Renal pelvis (tissue), 12 donors: ENCODE measurements at places on chromosomes 4 and X. TPM values are rescaled to one million over a fixed set of nuclear protein-coding genes. Genes with fewer than 3 reads are reported as not detected.

DNA sequence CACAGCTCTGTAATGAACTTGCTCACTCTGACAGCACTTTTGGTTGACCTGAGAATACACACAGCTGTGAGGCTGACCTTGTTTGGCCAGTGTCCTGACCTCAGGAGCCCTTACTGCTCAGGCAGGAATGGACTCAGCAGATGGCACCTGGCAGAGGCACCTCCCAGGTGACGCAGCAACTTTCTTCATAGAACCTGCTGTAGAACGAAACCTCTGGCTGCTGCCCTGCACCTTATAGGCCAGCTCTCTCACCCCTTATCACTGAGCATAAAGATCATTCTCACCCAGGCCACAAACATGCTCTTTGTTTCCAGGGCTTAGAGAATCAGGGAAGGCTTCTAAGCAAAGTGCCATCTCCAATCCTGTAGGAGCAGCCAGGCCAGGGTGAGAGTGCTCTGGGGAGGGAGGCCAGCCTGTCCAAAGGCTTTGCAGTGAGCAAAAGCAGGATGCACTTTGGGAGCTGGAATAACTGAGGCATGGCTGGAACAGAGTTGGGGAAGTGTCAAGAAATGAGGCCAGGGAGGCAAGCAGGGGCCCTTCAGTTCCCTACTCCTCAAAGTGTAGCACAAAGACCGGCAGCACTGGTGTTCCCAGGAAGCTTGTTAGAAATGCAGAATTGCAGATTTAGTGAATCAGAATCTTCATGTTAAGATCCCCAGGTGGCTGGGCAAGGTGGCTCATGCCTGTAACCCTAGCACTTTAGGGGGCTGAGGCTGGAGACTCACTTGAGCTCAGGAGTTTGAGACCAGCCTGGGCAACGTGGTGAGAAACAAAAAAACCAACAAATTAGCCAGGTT is 13.3 kb upstream of the CENPU start:
- no peak for DNase-seq

- DNase-seq = no peak
These were observed 59.1 kb downstream of the SPATA18 start for GRCh38 chr4:52110171-52110570.

DNA sequence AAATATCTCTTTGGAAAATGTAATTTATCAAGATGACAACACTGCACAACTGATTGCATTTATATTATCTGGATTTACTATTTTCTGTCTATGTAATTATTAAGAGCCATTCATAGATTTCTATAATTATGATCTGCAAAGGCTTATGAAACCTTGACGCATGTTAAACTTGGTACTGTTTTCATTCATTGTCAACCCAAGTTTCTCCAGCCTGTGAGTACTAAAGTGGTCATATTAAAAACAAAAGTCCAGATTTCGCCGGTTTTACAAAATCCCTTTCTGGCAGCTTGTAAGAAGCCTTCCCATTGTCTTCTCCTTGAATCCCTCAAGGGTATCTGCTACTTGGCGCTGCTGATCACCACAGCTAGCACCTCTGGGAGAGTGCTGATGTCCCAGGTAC is 19.7 kb upstream of the GRPR start:
- DNase-seq = no peak

DNA sequence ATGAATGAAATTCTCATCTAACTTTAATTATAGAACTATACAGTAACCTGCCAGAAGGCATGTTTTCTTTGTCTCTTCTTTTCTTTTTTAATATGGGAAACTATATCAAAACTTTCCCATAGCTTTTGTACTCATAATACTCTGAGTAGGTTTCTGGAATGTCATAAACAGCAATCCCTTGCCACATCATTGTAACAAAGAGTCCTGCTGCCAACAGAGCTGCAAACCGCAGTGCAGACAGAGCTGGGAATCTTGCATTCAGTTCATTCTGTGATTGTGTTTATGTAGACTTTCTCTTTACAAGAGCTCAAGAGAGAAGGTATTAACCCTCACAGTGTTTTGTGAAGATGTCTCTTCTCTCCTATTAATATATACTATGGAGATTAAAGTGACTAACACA is 304.4 kb upstream of the SLIT2 start:
- DNase-seq = no peak

DNA sequence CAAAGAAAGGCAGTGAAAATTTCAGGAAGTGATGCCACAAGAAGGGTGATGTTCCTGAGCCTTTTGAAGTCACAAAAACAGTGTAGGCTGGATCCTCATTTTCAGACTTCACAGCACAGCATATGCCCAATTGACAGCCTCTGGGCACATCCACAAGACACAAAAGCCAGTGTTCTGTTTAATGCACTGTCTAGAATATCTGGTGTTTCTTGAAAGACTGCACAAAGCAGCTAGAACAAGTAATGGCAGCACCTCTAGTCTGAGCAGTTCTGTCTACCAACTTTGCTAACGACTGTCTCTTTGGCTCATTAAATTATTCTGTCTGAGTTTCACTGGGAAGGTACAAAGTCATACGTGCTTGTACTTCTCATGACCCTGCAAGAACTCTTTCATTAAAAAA is 417.1 kb upstream of the GALNT7 start:
- DNase-seq = no peak

- DNase-seq = no peak
These were observed 73.9 kb downstream of the ARHGAP6 start for GRCh38 chrX:11591723-11592346.

- DNase-seq = no peak
These were observed 26.0 kb downstream of the TKTL1 start for GRCh38 chrX:154321594-154321993.

Gene TRIM75
- not detected for polyA plus RNA-seq

Gene F9
- not detected for polyA plus RNA-seq
